ENCODE measurements at places on chromosomes 4 and X. TPM values are rescaled to one million over a fixed set of nuclear protein-coding genes. Genes with fewer than 3 reads are reported as not detected.

- DNase-seq = no peak
Measured at GRCh38 chr4:142567620-142568451, 278.3 kb downstream of the INPP4B start.

DNA sequence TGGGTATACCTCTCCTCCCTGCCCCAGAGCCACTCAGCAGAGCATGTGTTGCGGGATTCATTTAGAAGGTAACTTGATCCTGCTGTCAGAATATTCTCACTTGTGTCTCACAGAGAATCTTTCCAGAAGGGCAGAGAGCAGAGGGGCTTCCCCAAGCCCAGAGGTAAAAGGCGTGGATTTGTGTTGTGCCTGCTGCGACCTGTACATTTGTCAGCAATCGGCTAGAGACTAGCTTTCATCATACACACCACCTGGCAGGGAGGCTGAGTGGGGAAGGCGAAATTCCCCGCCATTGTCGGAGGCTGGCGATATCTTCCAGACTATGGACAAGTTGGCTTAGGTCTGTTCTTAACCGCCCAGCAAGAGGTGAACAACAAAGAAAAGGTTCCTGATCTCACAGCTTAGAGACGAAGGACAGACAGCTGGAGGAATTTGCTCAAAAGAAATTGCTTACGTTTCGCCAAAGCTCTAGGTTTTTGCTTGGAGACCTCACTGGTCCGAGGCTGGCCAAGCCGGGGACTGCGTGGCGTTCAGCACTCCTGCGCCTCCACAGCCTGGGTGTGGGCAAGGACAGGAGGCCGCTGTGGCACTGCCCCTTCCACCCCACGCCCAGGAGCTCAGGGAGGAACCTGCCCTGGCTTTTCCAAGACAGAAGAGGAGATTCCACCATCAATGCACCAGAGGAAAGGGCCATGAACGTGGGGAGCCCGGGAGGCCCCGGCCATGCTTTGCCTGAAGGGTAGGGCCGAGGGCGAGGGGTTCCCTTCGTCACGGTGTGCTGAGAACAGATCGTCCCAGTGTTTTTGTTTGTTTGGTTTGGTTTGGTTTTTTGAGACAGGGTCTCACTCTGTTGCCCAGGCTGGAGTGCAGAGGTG, 69.4 kb downstream of the DCTD start:
- DNase-seq = no peak

GRCh38 chrX:72114306-72114705, 17.4 kb downstream of the RTL5 start:
- DNase-seq = no peak

GRCh38 chrX:133350751-133351150, 64.5 kb downstream of the GPC4 start:
- no peak for DNase-seq

GRCh38 chrX:121851033-121851432, 803.6 kb downstream of the GLUD2 start:
- no peak for DNase-seq

DNA sequence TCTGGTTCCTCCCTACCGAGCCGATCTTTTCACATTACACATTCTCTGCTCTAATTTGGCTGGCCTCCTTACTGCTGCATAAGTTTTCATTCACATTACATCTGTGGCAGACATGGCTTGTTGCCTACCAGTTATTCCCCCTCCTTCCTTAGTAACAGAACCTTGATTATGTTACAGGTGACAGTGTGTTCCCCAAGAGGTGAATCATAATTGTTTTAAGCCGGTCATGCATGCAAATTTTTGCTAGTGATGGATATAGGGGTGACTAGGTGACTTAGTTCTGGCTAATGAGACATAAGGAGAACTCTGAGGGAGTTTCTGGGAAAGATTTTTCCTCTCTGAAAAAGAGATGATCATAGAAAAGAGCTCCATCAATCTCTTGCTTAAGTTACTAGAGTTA, 8.4 kb upstream of the LAMP2 start:
- no peak for DNase-seq

- no peak for DNase-seq
Measured at GRCh38 chr4:142365391-142365790, 480.7 kb downstream of the INPP4B start.

DNA sequence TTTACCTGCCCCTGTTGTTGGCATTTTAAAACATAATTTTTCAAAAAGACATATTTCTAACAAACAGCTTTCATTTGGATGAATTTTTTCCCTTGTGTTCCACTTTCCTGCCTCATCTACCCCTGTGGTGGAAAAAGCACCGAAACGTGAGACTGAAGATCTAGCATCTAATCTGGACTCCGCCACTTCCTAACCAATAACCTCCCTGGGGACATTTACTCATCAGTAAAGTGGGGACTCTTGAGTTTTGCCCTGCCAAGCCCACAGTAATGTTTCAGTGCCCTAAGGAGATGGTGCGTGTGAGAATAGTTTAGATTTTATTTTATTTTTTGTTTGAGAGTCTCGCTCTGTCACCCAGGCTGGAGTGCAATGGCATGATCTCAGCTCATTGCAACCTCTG, 56.7 kb downstream of the ADGRG2 start:
- no peak for DNase-seq

GRCh38 chrX:63782515-63782914, 2.5 kb downstream of the ARHGEF9 start:
- DNase-seq = no peak

DNA sequence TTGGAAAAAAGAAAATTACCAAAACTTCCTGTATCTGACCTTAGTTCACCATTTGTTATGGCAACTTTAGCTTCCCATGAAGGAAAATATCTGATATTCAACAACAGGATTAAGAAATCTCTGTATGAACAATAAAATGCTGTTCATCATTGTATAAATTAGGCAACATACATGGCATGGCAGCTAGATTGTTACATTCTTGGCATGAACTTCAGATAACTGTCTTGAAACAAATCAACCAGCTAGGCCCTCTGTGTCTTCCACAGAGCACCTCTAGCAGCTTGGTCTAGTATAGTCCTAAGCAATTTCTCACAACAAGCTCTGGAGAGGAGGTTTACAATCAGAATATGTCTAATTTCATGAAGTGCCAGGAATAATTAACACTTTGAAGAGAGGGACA, 105.4 kb upstream of the PCDH7 start:
- DNase-seq = no peak

GRCh38 chrX:150543230-150544155, 24.9 kb upstream of the MTM1 start:
- DNase-seq = no peak

DNA sequence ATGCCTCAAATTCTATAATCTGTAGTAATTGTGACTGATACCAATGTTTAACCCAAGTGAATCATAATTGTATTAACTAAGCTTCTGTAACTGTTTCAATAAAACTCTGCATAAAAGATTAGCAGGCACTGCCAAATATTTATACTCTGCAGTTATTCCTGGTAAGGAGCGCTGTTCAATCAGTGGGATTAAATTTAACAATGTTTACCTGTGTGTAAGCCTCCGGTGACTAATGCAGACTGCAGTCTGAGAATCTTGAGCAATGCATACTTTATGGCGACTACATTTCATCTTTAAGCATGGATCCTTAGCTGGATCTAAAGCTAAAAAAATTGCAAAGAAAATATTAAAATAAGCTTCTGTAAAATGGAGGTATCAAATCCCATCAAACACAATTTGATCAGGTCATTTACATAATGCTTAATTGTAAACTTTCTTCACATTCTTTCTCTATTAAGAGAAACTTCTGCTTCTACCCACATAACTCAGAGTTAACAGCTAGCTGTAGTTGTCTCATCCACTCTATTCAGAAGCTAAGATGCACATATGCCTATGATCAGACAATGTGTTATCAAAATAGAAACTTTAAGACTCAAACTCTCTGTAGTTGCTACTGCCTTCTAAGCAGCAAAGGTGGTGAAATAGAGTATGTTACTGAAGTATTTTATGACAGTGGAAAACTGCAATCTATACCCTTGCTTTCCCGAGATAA, 234.0 kb downstream of the SPOCK3 start:
- no peak for DNase-seq

DNA sequence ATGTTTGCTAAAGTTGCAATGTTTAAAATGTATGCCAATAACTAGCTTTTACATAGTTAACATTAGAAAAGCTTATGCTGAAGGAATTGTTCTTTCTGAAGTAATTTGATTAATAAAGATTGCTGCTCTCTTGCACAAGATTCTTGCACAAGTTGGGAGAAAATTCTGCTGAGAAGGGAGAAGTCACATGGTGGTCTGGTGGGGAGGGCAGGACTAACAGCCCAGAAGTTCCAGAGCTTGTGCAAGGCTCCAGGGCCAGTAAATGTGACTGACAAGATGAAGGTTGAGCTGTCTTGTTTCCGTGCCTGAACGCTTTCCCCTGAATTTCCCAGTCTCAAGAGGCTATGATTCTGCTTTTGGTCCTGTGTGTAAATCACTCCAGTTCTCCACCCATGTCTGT, 112.9 kb upstream of the VCX start:
- no peak for DNase-seq

- no peak for DNase-seq
Measured at GRCh38 chr4:99847362-99847976, 30.8 kb downstream of the DAPP1 start.

DNA sequence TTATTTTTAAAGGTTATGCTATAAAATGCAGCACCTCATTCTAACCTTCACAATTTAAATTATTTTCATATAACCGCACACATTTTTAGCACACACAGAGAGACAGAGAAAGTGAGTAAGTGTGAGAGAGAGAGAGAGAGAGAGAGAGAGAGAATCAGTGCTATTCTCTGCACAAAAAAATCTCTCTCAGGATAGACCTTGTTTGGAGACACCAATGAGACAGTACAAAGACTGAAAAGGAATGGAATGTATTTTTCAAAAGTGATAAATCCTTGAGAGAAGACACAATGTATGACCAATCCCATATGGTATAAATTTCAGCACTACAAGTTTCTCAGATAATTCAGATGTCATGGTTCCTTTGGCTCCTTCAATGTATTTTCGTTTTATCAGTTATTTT, 132.1 kb upstream of the PCDH18 start:
- DNase-seq = no peak

DNA sequence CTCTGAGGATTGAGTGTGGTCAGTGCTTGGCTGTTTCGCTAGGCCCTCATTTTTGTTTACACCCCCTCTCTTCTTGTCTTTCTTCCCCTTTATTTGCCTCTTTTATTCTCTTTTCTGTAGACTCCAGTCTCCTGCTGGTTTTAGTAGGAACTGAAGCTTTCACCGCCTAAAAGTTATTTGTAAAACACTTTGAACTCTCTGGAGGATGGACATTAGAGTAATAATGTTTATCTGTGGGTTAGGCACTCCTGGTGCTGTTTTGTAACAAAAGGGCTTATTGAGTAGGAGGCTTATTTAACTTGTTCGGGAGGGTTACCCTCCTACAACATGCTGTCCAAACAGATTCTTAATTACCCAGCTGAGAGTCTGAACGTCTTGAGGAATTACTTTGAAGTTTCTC, 1.6 kb upstream of the ARHGAP10 start:
- no peak for DNase-seq

DNA sequence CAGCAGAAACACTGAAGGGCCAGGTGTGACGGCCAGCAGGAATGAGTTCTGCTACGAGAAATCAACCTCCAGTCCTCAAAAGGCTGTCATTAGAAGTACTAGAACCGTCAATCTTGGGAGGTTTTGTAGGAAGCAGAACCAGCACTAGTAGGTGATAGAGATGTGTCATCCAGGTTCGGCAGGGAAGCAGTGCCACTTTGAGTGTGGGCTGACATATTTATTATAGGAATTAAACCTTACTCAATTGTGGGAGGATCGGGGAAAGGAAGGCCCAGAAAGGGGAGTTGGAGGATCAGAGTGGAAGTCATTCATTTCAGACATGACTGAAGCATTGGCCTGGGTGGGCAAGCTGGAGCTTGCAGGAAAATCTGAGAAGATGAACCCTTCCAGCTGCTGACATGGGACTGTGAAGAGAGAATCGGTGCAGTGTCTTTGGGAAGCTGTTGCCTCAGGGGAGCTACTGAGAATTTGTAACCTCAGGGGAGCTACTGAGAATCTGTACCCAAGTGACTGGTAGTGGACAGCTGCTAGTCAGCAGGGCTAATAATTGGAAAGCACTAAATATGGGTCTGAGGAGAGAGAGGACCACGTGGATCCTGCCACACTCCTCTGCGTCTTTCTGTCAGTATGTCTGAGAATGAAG, 177.4 kb downstream of the SPRY1 start:
- DNase-seq = no peak

DNA sequence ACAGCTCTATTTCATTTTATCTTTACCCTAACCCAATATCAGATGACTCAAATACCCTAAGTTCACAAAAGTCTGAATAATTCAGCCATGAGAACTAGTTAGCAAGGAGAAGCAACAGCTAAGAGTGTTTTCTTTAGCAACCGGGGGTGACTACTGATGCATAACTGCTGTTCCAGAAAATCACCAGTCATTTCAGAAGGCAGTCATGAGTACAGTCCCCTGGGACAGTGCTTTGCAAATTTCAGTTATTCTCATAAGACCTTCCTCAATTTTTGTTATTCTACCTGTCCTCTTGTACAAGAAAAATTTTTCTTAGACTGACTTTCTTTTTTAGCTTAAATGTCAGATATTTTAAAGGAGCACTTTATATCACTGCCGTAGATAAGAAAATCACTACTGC, 16.4 kb downstream of the BANK1 start:
- no peak for DNase-seq

- peak; percentile 31 for DNase-seq
Measured at GRCh38 chrX:100408713-100409609, 1.1 kb downstream of the PCDH19 start.

The USP17L18 gene
- not detected for total RNA-seq

The ADH1C gene
- not detected for total RNA-seq

The NHS gene
- 7.3 TPM for total RNA-seq

The IQCM gene
- not detected for total RNA-seq

The NUDT11 gene
- 115 TPM for total RNA-seq

The FRMPD3 gene
- 1.6 TPM for total RNA-seq

The CLDN24 gene
- total RNA-seq = not detected

The ANK2 gene
- 477 TPM for total RNA-seq

The CCKAR gene
- not detected for total RNA-seq

The RAB40A gene
- 0.82 TPM for total RNA-seq

The CFAP99 gene
- total RNA-seq = not detected

The NWD2 gene
- 21.2 TPM for total RNA-seq

The PIR gene
- total RNA-seq = 2.0 TPM
